ENCODE measurements at places on chromosomes 12 and 14. TPM values are rescaled to one million over a fixed set of nuclear protein-coding genes. Genes with fewer than 3 reads are reported as not detected.

The GPRC5A gene
- total RNA-seq: 2.1 TPM

The STYK1 gene
- total RNA-seq: 0.55 TPM

- H3K27me3 ChIP-seq: no peaks in the 10 kb centered on the region
- H3K4me3 ChIP-seq: no peak overlapping the region
- no peaks in the 10 kb centered on the region for H3K36me3 ChIP-seq
Measured at GRCh38 chr12:100170313-100170858, 27.7 kb upstream of the BLTP3B start.

- no peak overlapping the region for H3K27ac ChIP-seq
- no peaks in the 10 kb centered on the region for H3K36me3 ChIP-seq
- H3K4me1 ChIP-seq: no peaks in the 10 kb centered on the region
- no peak overlapping the region for H3K4me3 ChIP-seq
- H3K27me3 ChIP-seq: no peaks in the 10 kb centered on the region
- DNase-seq: no peak
Measured at GRCh38 chr12:94638521-94638920, 11.8 kb downstream of the TMCC3 start.

The MTERF2 gene
- total RNA-seq: 15.0 TPM

- no peaks in the 10 kb centered on the region for H3K27me3 ChIP-seq
Measured at GRCh38 chr12:109580684-109581333, 7.2 kb downstream of the MVK start.

- peak overlapping the region; percentile 72 for H3K27ac ChIP-seq
- H3K4me3 ChIP-seq: peak overlapping the region; percentile 42
- H3K27me3 ChIP-seq: no peaks in the 10 kb centered on the region
- peaks cover 6% of the 10 kb centered on the region for H3K4me1 ChIP-seq
Measured at GRCh38 chr14:20332431-20332787, 670 bp downstream of the CCNB1IP1 start.

The TMEM119 gene
- total RNA-seq: 1.3 TPM

The CCDC196 gene
- 6.6 TPM for total RNA-seq

DNA sequence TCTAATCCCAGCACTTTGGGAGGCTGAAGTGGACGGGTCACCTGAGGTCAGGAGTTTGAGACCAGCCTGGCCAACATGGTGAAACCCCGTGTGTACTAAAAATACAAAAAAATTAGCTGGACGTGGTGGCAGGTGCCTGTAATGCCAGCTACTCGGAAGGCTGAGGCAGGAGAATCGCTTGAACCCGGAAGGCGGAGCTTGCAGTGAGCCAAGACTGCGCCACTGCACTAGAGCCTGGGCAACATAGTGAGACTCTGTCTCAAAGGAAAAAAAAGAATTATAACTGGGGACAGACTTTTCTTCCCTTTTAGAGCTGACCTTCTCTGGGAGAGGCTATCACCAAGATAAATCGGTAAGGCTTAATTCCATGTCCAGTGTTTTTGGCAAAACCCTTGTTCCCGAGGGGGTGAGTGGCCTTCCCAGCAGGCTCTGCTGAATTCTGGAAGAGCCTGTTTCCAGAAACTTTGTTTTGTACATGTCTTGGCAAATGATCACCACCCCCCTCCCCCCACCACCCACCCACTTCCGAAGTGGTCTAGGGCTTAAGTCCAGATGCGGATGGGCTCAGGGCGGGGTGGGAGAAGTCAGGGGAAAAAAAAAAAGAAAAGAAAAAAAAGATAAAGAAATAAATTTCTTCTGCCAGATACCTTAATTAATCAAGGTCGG is 32.3 kb upstream of the DEGS2 start:
- no peak for DNase-seq
- no peak overlapping the region for H3K4me3 ChIP-seq
- H3K27ac ChIP-seq: no peak overlapping the region

DNA sequence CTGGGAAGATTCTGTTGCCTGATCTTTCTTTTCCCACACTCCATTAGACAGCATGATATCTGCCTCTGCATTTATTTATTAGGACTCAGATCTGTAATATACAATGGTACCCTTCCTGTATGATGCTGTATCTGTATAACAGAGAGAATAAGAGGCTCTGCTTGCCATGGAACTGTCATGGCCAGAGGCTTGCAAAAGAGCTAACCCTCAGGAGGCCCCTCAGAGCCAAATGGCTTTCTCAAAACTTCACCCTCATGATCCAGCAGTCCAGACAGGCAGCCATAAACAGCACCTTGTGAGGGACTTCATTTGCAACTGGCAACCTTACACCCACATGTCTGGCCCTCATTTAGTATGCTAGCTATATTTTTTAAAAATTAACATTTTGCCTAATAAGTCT is 57.6 kb downstream of the TMEM30B start:
- no peak for DNase-seq
- no peak overlapping the region for H3K4me3 ChIP-seq
- no peaks in the 10 kb centered on the region for H3K36me3 ChIP-seq
- no peaks in the 10 kb centered on the region for H3K27me3 ChIP-seq
- peaks cover 4% of the 10 kb centered on the region for H3K4me1 ChIP-seq

- DNase-seq: no peak
- H3K27me3 ChIP-seq: no peaks in the 10 kb centered on the region
- no peaks in the 10 kb centered on the region for H3K36me3 ChIP-seq
- no peaks in the 10 kb centered on the region for H3K4me1 ChIP-seq
Measured at GRCh38 chr12:76927170-76927784, 48.5 kb upstream of the CSRP2 start.

The RTRAF gene
- 66.7 TPM for total RNA-seq

The CARMIL3 gene
- 0.51 TPM for total RNA-seq
